Type B pancreatic cell (in vitro differentiated cells): ENCODE measurements at places on chromosomes 2 and 18. TPM values are rescaled to one million over a fixed set of nuclear protein-coding genes. Genes with fewer than 3 reads are reported as not detected.

Gene BOK
- 41.5 and 108 TPM in 2 replicates for total RNA-seq

DNA sequence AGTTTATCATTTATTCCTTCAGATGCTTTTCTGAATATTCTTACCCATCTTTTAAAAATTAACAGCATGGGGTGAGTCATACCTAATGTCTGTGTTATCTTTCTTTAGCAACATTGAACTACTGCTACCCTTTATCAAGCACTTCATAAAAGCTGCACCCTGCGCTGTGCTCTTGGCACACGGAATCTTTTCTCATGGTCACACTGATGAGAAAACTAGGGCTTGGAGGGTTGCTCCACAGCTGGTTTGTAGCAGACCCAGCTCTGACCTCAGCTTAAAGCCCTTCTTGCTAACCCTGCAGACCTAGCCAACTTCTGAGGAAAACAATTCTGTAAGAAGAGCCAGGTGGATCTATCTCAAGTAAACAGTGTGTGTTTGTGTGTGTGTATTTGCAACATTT lies 106.3 kb downstream of the RNF144A start:
- H3K4me3 ChIP-seq = no peak overlapping the region
- no peaks in the 10 kb centered on the region for H3K27me3 ChIP-seq

DNA sequence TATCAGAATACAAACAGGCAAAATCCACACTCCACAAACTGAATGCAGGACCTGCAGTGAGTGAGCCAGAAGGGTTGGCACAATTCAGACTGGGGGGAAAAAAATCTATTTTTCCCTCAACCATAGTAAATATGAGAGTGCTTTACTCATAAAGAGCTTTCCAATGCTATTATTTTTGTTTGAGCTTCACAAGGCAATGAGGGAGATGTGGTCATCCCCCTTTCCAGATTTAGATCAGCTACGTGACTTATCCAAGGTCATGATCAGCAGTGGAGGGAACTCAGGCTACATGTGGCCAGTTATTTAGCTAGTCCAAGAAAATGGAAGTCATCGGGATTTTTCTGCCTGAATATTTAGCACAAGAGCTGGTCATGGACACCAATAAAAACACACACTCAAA lies 120.4 kb upstream of the KLF7 start:
- H3K27ac ChIP-seq = no peak overlapping the region
- H3K36me3 ChIP-seq = no peaks in the 10 kb centered on the region
- no peaks in the 10 kb centered on the region for H3K27me3 ChIP-seq

GRCh38 chr2:234033885-234034284 lies 16.6 kb upstream of the SPP2 start:
- DNase-seq = no peak
- H3K36me3 ChIP-seq = no peaks in the 10 kb centered on the region
- H3K27me3 ChIP-seq = peaks cover 3% of the 10 kb centered on the region

Gene TAF4B
- total RNA-seq = 4.6 and 5.1 TPM in 2 replicates
